ENCODE measurements at places on chromosomes 2 and 18.

DNA sequence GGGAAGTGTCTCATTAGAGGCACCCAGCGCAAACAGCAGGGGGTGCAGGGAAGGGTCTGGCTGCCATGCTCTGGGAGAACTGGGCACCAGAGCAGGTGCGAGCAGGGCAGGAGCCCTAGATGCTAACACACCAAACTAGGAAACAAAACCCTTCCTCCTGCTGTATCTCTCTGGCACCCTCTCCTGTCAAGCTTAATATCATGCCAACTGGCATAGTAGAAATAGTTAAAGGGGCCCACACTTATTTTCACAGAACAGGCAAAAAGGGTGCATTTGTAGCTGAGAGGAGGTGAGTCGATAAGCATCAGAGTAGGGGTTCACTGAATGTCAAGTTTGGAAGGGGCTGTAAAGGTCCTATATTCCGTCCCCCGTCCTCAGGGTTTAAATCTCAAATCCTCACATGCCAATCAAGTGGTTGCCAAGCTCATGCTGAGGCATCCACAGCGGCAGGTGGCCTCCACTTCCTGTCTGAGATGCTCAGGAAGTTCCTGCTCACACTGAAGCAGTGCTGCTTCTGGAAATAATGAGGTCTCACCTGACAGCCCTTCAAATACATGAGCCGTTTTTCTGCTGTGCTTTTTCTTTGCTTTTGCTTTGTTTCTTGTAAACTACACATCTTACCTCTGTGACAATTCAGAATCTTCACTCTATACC lies 14.9 kb upstream of the ACKR3 start:
- DNase-seq, result no peak

GRCh38 chr2:85945586-85945985 lies 56.8 kb upstream of the ST3GAL5 start:
- DNase-seq, result no peak

DNA sequence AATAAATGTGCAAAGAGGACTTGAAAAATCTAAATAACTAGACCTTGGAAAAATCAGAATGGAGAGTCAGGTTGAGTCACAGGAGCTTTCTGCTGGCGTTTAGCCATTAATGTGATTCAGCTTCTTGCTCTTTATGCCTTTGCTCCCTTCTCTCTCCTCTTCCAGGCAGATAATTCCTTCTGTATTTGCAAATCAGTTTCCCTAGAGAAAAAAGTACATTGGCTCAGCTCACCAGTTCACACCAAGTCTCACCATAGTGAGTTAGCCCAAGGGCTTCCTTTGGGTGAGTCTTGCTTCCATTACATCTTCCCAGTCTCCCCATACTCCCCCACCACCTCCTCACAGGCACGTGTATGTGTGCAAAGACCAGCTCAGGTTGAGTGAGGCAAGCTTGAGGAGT lies 73.6 kb downstream of the CYBRD1 start:
- DNase-seq, result peak; percentile 97

- DNase-seq, result no peak
These were observed 65.0 kb downstream of the RAB31 start for GRCh38 chr18:9772847-9773677.

Data from fibroblast of mammary gland (primary cell).